Cardiac septum (tissue), 1 donor: ENCODE measurements at places on chromosomes 16 and 17.

DNA sequence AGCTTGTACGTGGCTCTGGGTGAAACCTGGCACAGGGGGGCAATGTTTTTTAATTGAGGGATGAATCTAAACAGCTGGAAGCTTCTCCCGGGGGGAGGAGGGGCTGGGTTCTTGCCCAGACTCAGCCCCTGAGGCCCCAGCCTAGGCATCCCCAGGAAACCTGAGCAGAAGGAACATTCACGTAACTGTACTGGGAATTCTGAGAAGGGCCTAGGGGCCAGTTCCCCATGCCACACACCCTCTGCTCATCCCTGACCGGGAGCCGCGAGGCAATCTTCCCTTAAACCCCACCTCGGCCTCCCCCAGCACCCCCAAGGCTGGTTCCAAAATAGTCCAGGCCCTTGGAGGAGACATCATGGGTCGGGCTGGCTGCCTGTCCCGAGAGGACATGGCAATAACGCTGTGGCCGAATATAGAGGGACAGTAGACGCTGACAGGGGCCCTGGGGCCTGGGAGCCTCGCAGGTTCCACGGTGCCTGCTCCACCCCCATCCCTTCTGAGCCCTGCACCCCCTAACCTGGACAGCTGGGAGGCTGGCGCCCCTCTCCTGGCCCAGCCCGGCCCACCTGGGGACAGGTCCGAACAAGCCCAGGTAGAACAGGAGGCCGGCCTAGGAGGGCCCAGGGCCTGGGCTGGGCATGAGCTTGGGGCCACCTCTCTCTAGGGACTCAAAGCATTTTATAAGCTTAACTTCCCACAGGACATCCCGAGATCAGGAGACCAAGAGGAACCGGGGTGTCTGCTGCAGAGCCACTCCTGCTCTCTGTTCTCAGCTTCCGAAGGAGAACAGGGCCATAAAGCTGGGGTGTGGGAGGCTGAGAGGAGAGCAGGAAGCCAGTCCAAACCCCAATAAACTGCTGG, 83.2 kb upstream of the TOB1 start:
- peak; percentile 66 for DNase-seq

GRCh38 chr17:30103921-30104320, 12.7 kb upstream of the NSRP1 start:
- DNase-seq = no peak

- no peak for DNase-seq
Observed at GRCh38 chr16:89048090-89048725, 45.4 kb upstream of the ACSF3 start.

DNA sequence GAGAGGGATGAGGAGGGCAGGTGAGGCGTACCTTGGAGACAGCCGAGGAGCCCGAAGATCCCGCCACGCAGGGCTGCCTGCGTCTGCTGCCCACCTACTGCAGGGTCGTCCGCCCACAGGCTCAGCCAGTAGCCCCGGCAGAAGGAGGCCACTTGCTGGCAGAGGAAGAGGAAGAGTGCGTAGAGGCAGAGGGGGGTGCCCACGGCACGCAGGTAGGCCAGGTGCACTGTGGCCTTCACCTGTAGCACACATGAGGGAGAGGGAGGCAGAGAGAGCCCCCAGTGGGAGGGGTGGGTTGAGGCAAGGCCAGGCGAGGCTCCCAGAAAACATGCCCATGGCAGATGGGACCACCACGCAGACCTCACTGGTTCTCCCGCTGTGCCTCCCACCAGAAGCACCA, 53.7 kb downstream of the ABCC6 start:
- DNase-seq = no peak

- no peak for DNase-seq
Observed at GRCh38 chr16:8931859-8932258, 31.8 kb downstream of the USP7 start.

DNA sequence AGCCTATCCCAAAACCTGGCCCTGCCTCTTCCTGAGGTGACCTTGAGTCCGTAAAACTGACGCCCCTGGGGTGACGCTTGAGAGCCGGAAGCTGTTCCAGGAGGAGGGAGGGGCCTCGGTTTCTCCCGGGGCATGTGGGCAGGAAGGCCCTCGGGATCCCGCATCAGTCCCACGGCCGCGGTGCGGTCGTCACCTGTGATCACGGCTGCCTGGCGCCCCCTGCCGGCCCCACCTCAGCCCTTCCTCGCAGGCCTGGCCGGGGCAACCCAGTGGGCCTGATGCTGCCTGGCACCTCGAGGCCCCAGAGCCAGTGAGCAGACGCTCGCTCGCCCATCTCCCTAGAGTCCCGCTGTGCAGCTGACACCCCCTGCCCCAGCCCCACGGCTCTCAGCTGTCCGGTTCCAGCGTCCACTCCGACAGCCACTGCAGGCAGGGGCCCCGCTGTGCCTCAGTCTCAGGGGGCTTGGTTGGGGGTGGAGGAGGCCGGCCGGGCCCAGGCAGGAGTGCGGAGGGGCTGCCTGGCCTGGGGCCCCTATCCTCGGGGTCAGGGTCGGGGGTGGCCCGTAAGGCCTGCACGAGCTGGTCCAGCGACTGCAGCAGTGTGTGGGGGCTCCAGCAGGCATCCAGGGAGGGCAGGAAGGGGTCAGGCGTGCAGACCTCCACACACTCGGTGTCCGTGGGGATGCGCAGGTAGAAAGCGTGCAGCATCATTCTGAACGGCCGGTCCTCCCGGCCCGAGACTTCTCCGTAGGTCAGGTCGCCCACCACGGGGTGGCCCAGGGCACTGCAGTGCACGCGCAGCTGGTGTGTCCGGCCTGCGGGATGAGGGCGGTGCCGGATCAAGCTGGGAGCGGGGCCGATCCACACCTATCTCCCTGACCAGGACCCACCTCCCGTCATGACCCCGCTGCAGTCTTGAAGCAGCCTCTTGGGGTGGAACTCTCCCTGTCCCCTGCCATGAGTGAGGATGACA, 2.3 kb downstream of the RPUSD1 start:
- peak; percentile 81 for DNase-seq

DNA sequence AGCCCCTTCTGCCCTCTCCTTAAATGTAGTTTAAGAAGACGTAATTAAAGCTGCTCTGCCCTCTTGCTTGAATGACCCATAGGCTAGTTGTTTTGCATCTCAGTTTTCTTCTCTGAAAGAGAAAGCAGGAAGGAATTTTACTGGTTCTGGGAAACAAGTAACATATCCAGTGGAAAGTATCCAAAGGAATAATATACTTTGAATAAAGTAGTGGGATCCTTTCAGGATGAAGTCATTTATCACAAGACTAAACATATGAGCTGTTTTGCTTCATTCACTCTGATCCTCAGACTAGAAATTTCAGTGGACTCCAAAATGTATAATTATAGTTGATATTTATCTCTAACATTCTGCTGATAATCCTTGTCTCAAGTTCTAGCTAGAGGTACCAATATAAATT, 1297.6 kb upstream of the GOT2 start:
- DNase-seq = no peak

DNA sequence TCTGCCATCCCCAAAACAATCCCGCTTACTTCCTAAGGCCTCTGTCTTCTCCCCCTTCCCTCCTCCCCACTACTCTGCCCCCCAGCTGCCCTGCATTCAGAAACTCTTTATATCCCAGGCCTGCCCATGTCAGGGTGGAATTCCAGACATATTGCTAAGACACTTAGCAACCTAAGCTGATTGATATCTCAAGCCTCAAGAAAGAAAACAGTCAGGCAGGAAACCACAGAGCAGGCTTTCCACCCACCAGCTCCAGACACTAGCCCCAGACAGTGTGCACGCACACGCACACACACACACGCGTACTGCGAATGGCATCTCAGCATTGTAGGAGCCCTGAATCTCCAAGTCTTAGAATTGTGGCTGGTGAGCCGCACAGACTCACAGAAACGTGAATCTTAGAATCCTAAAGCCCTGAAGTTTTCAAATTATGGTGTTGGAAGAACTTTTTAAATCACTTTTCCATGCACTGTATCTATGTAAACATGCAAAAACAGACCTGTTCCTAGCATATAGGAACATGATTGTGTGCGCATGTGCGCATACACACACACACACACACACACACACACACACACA, 8.8 kb upstream of the LPCAT2 start:
- no peak for DNase-seq

GRCh38 chr17:80191865-80192661, 22.2 kb downstream of the CARD14 start:
- no peak for DNase-seq

- DNase-seq = no peak
Observed at GRCh38 chr16:69323415-69323814, 7.0 kb downstream of the PDF start.

GRCh38 chr16:68995011-68995504, 110.4 kb upstream of the HAS3 start:
- no peak for DNase-seq

DNA sequence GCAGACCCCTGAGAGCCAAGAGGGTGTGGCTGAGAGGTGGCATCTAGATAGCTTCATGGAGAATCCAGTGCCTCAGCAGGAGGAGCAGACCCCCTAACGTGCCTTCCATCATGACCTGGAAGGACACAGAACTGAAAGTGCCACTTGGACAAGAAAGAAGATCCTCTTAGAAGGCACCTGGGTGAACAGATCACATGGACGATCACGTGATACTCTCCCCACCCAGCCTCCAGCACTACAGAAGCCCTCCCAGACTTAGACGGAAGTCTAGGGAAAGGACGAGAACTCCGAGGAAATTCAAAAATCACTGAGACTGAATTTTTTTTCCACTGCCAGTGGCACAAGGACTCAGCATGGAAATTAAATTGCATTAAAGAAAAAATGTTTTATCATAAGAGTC, 113.4 kb downstream of the MRM1 start:
- DNase-seq = no peak

DNA sequence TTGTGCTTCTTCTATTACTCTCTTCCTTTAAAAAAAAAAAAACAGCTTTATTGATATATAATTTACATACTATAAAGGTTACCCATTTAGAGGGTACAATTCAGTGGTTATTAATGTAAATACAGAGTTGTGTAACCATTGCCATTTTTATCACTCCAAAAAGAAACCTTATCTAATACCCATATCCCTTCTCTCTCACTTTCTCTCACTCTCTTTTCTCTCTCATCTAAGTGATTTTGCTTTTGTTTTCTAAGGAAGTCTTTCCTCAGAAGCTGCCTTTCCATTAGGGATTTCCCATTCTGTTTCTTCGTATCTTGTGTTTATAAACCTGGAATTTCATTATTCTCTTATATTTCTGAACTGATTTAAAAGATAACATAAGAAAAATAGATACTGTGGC, 55.5 kb downstream of the NFAT5 start:
- no peak for DNase-seq

GRCh38 chr16:56057151-56057550, 134.1 kb upstream of the GNAO1 start:
- DNase-seq = no peak

DNA sequence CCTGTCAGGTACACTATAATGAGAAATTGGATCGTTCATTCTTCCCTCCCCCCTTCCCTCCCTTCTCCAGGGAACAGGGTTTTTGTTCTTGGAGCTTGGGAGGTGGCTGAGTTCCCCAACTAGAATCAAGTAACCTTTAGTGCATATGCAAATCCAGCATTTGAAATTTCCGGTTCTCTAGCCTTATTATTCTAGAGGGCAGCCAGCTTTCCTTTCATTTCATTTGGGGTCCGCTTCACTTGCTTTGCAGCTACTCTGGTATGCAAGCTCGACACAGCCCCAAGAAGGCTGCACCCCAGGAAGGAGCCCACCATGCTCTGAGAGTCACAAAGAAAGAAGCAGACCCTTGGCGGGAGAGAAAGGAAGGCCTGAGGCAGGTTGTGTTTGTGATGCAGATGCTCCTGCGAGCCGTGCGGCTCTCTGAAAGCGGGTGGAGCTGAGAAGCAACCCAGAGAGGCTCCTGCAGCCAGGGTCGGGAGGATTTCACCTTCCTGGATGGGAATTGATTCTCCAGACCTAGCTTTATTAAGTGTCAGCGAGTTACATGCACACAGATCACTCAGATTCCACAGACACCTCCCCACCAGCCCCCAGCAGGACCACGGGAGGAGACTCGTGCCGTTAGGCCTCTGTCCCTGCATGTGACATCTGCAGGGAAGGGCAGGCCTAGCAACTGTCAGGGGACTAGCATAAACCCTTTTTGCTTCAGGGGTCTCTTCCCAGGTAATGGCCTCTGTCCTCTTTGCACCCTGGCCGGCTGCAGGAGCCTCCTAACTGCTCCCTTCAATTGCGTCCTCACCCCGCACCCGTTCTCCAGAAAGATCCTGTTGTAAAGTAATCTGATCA, 34.5 kb downstream of the PMM2 start:
- DNase-seq = no peak

GRCh38 chr17:80274871-80275449, 14.3 kb downstream of the RNF213 start:
- no peak for DNase-seq

- no peak for DNase-seq
Observed at GRCh38 chr16:14135704-14136103, 64.6 kb downstream of the MRTFB start.

GRCh38 chr17:9408868-9409829, 166.5 kb downstream of the STX8 start:
- no peak for DNase-seq

DNA sequence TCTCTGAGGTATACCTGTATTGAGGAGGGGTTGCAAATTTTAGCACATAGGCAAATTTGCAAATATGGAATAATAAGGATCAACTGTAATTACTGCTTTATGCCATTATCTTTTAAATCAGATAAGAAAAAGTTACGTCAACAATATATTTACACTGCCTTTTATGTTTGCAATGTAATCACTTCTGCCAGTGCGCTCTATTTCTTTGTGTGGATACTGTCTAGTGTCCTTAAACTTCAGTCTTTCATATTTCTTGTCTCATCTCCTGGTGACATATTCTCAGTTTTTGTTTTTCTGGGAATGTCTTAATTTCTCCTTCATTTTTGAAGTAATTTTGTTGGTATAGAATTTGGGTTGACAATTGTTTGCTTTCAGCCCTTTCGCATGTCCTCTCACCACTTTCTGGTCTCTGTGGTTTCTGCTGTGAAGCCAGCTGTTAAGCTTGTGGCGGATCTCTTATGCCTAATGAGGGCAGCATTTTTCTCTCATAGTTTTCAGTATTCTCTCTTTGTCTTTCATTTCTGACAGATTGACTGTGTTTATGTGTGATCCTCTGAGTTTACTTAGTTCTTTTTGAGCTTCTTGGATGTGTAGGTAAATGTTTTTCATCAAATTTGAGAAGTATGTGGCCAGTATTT, 37.6 kb upstream of the ABCC11 start:
- no peak for DNase-seq

GRCh38 chr16:89406277-89406888, 84.0 kb downstream of the ANKRD11 start:
- no peak for DNase-seq

DNA sequence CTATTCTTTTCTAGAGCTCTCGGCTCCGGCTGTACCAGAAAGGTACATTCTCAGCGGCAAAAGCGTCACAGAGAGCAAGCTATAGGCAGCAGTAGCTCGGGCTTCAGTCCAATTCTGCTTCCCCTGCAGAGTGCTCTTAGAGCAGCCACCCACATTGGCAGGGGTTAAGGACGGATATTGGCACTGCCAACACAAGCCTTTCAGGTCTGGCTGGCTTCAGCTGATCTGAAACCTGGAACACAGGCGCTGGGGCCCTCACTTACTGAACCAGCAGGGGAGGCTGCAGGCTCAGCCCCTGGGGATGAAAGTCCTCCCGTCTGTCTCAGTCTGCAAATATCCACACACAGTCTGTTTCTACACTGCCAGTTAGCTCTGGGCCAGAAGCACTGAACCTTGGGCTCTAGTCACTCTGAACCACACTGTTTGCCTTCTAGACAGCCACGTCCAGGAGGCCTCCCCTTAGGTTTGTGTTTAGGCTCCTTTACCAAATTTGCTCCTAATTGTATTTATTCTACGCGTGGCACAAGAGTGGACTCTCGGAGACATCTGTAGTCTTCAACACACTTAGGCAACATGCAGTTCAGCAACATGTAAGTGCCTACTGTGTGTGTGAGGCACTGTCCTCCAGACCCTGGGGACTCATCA, 40.1 kb downstream of the HIC1 start:
- peak; percentile 82 for DNase-seq

GRCh38 chr17:69967910-69968411, 107.1 kb upstream of the KCNJ16 start:
- DNase-seq = no peak
